ENCODE measurements at places on chromosomes 2 and 18.

GRCh38 chr18:32893915-32894314 lies 121.1 kb upstream of the KLHL14 start:
- DNase-seq, result no peak

DNA sequence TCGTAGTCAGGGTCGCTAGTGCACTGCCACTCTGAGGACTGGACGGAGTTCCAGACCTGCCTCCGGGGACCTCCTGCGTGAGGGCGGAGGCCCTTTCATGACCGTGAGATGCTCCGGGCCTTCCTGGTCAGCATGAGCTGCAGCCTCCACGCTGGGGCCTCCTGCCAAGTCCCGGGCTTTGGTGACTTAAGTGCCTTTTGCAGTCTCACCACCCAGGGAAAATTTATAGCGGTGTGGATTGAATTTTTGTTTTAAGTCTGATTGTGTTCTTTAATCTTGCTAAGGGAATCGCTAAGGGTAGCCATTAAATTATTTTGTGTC lies 33.6 kb downstream of the CHRNA1 start:
- DNase-seq, result no peak

GRCh38 chr18:62339106-62339988 lies 14.2 kb downstream of the TNFRSF11A start:
- DNase-seq, result peak; percentile 38

DNA sequence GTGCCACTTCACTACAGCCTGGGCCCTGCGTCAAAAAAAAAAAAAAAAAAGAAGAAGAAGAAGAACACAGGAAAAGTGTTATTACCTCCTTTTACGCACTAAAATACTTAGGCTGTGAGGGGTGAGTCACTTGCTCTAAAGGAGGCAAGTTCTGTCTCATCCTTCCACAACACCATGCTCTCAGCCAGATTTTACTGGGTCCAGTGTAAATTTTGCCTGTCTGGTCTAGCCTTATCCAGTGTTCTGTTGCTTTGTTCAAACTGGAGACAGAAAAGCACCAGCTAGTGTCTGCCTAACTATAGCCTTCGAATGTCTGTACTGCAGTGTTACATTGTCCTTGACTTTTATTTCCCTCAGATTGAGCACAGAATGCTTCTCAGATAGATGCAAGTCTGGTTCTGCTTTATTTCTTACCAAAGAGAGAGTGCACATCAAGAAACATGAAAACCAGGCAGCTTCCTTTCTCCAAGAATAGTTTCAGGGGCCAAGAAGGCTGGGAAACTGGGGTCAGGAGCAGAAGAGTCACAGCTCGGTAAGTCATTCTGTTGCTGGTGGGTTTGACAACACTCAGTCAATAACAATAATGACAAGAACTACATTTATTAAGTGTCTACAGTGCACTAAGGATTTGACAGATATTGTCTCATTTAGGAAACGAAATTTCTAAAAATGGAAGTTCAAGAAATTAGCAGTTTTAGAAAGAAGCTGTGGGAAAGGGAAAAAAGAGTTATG lies 3.1 kb upstream of the MSGN1 start:
- DNase-seq, result no peak

GRCh38 chr2:11179899-11180298 lies 24.6 kb downstream of the SLC66A3 start:
- DNase-seq, result no peak

GRCh38 chr18:39007031-39007902 lies 1441.7 kb upstream of the CELF4 start:
- DNase-seq, result no peak

GRCh38 chr2:217945530-217945929 lies 57.3 kb downstream of the TNS1 start:
- DNase-seq, result no peak

DNA sequence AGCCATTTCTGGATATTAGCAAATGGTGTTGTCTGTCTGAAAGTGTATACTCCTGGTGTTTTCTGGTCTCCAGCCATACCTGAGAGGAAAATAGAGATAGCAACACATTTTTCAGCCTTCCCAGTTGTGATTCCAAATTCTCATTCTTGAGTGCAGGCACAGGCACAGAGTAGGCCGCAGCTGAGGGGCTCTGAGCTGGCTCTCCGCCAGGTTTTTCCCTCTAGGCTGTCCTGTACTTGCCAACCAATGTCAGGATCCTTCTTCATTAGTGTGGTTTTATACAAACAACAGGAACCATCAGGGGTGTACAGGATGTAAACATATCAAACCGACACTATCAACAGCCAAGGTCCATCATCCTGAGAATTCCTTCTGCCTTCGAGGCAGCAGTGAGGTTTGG lies 1733.6 kb upstream of the CELF4 start:
- DNase-seq, result no peak

- no peak for DNase-seq
Observed at GRCh38 chr2:97706112-97706511, 7.3 kb upstream of the ZAP70 start.

GRCh38 chr2:235594041-235594440 lies 100.2 kb downstream of the AGAP1 start:
- DNase-seq, result no peak

GRCh38 chr2:64259312-64259711 lies 115.1 kb upstream of the PELI1 start:
- DNase-seq, result no peak

GRCh38 chr18:14949800-14950664 lies 202.1 kb downstream of the ANKRD30B start:
- no peak for DNase-seq

- no peak for DNase-seq
Observed at GRCh38 chr2:143717536-143718168, 588.4 kb downstream of the ARHGAP15 start.

GRCh38 chr2:184534986-184535385 lies 63.3 kb upstream of the ZNF804A start:
- DNase-seq, result no peak
